ENCODE measurements at places on chromosomes 2 and 18.

DNA sequence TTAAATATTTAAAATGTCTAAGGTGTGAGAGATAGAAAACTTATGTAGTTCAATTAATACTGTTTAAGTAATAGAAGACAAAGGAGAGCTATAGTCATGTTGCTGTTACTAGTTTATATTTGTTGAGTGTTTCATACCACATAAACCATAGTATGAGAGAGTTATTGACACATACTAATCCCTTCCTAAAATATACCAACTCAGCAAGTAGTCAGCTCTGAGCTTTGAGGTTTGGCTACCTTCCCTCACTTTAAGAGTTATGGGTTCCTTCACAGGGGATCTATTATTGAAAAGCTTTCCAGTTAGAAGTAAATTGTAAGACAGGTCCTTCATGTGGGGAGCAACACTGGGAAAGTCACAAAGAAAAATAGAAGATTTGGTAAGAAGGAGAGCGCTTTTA is 701.6 kb upstream of the ZEB2 start:
- DNase-seq: no peak

GRCh38 chr2:183487326-183487725 is 363.1 kb downstream of the NUP35 start:
- DNase-seq: no peak

DNA sequence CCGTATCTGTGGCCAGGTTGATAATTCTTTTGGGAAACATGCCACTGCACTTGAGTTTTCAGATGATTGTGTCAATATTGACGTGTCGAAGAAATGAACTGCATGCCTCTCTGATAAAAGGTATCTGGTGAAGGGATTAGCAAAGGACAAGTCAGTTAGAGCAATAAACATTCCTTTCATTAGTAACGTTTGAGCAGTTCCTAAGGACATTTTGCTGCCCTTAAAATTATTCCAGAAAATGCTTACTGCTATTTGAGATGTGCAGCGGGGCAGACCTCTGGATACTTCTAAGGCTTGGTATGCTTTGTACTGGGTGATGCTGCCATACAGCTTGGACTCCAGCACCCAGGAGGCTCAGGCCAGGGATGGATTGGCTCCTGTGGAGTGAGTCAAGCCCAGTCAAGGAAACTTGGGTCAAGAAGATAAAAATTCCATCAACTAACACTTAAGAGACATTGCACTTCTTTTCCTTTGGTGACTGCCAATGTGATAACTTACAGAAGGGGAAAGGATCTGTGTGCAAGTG is 166.7 kb downstream of the FHOD3 start:
- no peak for DNase-seq

- DNase-seq: no peak
Observed at GRCh38 chr2:37919631-37920032, 5.5 kb upstream of the RMDN2 start.

DNA sequence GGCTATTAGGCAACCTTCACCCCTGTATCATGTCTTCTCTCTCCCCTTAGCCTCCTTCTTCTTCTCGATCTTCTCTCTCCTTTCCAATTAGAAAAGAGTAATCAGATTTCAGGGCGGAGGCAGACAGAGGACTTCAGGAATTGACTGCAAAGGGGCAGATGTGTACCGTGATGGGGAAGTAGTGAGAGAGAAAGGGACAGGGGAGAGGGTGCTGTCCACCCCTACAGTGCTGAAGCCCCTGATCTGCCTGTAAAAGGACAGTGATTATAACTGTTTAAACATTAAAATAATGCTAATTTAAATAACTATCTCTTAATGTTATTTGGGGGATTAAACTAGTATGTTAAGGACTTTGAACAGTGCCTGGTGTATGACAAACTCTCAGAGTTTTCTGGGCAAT is 178.5 kb downstream of the ACTR3 start:
- no peak for DNase-seq

DNA sequence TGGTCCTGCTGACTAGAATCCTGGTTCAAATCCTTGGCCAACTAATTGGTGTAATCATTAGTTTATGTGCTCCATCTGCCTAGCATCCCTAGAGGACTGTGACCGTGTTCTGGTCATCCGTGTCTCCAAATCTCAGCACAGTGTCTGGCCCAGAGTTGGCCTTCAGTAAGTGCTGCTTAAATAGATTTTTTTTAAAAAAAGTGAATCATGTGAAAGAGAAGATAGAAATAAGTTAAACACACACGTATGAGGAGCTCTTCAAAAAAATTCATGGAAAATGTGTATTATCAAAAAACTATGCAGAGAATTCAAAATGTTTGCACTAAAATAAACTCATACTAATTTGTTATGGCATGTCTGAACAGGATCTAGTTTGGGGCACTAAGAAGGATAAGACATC is 129.3 kb upstream of the TLK1 start:
- no peak for DNase-seq

GRCh38 chr18:6859676-6860422 is 130.3 kb downstream of the ARHGAP28 start:
- DNase-seq: no peak

DNA sequence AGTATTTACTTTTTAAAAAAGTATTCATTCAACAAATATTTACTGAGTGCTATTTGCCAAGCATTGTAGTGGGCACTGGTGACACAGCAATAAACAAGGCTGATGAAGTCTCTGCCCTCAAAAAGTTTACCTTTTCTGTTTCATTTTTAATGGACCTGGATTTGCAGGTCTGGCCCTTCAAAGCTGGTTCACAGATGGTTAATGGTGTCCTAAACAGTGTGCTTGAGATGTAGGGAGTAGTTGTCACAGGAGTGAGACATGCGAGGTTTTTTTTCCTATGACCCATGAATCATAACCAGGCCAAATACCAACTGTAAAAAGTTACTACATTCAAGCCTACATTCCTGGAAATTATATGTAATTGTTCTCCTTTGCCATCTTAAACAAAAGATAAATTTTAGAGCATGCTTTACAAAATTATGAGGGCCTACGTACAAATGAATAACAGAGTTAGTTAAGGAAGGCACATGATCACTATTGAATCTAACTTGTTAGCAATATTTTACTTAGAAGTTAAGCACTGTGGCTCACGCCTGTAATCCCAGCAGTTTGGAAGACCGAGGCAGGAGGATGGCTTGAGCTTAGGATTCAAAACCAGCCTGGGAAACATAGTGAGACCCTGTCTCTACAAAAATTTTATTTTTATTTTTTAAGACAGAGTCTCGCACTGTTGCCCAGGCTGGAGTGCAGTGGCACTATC is 223.9 kb downstream of the MBD5 start:
- no peak for DNase-seq

DNA sequence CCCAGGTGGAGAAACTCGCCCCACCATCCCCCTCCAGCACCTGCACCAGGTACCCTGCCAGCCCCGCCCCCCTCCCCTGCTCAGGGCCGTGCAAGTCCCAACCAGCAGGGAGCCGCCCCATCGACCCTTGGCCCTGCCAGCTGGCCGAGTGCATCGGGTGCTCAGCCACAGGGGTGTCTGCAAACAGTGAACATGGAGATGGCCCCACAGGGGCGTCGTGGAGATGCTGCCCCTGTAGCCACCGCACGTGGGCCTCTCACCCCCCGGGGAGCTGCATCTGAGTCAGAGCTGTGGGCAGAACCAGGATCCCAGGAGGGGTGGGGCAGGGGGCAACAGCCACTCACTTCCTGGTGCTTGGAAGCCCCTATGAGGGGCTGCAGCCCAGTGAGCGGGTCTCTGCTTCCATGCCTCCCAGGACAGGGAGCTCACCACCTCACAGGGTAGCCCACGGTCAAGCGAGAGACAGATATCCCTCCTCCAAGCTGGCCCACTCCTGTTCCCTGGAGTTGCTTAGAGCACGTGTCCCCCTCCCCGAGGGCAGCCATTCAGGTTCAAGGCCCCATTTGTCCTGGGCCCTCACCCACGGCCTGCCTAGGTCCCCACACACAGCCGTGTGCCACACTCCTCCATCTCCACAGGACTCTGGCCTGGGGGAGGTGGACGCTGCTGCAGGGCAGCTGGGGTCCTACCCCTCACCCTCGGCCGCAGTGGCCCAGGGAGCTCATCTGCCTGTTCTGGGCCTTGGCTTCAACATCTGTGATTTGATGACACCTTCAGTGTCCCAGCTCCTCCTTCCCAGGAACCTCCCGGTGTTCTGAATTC is 1.1 kb upstream of the MAB21L4 start:
- no peak for DNase-seq

- no peak for DNase-seq
Observed at GRCh38 chr18:44033144-44033701, 647.5 kb upstream of the SETBP1 start.

DNA sequence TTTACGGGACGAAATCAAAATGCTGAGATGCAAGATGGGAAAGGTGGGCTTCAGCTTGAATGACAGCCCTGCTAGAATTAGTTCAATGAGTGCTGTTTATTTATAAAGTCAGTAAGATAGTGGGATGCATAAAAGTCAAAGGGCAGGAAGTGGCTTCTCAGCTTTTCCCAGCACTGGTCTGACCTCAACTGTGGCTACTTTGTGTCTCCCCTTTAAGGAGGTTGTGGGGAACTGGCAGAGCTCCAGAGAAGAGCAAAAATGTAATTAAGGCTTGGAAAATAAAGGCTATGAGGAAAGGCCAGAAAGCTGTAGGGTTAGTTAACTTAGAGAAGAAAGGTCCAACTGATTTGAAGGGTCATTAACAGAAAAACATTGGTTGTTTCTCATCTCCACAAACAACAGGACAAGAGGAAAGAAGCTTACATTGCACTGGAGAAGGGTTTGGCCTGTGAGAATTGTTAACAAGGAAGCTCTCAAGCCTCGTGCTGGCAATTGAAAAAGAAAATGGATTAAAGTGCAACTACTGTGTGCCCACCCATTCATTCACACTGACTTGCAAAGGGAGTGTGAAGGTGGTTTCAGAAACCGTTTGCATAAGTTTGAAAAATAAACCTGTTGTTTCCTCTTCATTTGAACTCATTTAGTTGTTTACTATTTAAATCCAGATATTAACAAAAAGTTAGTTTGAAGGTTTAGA is 68.8 kb upstream of the CD28 start:
- no peak for DNase-seq

DNA sequence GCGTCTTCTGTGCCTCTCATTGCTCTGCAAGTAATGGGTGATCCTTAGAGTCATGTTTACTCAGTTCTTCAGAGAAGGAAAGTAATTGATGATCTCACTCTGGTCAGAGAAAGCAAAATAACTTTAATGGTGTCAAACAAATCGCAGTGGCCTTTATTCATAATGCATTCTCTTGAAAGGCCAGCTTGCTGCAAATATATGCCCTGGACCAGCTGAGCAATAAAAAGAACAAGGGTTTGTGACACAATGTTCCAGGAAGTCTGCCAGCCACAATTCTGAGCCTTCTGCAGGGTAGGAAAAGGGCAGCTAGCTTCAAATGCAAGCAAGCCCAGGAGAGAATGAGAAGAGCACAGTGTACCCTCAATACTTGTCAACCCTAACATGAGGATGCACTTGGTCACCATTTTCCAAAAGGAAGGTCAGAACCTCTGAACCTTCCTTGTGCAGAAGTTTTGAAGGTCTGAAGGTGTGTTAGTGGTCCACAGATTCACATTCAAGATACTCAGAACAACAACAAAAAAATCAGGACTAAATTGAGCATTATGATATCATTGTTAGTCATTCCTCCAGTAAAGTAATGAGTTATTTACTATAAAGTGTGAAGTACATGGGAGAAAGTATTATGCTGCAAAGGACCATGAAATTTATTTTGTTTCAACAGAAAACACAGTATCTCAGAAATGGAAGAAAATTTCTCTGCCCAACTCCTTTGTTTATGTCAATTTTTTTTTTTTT is 355.6 kb downstream of the PAX3 start:
- DNase-seq: no peak

DNA sequence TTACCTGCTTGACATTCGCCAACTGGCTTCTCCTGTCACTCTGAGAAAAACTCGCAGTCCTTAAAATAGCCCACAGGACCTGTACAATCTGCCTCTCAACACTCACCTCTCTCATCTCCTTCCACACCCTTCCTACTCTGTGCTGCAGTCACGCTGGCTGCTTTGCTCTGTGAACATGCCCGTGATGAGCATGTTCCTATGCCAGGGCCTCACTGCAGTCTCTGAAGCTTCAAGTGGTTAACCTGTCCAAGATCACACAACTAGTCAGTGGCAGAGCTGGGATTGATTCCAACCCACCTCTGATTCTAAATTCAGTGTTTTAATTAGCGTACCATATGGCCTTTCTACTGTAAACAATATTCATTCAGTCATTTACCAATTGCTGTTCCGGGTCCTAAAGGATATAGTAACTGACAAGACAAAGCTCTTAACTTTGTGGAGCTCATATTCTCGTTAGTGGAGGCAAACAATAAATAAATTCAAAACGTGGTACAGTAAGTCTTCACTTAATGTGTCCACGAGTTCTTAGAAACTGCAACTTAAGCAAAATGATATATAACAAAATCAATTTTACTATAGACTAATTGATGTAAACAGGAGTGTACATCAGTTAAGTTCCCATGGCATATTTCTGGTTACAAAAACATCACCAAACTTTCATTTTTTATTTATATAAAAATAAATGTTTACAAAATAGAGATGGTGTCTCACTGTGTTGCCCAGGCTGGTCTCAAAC is 38.9 kb upstream of the FBXO11 start:
- DNase-seq: no peak

DNA sequence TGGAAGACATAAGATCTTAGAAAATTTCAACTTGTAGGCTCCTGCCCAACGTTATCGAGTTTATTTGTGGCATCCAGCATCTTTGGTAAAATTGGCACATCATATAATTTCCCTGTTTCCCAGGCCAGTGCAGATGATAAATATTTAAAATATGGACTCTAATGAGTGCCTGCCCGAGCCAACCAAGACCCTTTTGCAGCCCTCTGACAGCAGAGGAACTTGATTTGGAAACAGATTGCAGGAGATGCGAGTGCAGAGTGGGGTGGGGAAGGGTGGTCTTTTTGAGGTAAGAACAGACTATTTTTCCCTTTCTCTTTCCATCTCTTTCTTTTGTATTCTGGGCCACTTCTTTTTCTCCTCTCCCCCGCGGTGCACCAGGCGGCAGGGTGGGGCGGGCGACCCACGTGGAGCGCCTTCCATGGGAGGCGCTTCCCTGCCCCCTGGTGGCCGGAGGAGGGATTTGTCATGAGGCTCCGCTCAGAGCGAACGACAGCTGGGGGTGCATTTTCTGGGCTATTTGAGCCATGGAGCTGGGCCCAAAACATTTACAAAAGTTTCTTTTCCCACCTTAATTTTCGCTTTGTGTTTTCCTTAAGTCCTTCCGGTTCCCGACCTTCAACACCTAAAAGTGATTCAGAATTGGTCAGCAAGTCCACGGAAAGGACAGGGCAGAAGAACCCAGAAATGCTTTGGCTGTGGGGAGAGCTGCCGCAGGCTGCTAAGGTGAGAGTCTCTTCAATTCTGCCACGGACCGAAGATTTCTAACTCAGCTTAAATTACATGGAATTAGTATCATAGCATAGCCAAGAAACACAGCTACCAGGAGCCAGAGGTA is 32.7 kb downstream of the LPIN1 start:
- peak; percentile 75 for DNase-seq
